ENCODE measurements at places on chromosomes 6 and 20.

- DNase-seq, result no peak
Observed at GRCh38 chr6:161095916-161096315, 104.3 kb downstream of the MAP3K4 start.

GRCh38 chr6:39791850-39792539 lies at the start of gene DAAM2:
Gene DAAM2 (plus strand): TSS chr6:39792376. CDS start chr6:39856303, 63,927 bp downstream.
- DNase-seq, result no peak

DNA sequence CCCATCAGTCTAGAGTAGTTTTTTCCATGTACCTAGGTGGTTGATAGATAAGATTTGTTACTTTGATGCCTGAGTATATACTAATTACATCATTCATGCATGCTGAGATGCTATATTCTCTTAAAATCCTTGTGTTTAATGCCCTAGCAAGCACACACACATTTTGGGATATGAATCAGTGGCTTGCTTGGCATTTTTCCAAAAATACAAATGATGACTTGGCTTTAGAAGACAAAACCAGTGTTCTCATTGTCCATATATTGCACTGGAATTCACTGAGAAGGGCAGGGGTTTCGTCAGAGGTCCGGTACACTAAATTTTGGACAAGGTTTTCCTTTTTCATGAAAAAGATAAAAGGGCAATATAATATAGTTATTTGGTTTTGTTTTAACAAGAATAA lies 24.9 kb downstream of the GTPBP2 start:
- DNase-seq, result no peak

- no peak for DNase-seq
Observed at GRCh38 chr6:107536180-107536961, 46.5 kb downstream of the SOBP start.

GRCh38 chr6:71262914-71263313 lies 25.7 kb upstream of the OGFRL1 start:
- no peak for DNase-seq

GRCh38 chr20:4161401-4162251 lies 146.3 kb upstream of the RNF24 start:
- DNase-seq, result no peak

GRCh38 chr6:11248974-11249761 lies 16.7 kb upstream of the NEDD9 start:
- no peak for DNase-seq

GRCh38 chr6:33433001-33433543 lies 13.2 kb downstream of the SYNGAP1 start:
- DNase-seq, result no peak

Measured in stimulated activated CD8-positive, alpha-beta memory T cell treated with anti-CD3 and anti-CD28 coated beads, Interleukin-7, amount 100 ng/mL, for 24 hours (primary cell).